ENCODE measurements at places on chromosomes 6 and 20.

DNA sequence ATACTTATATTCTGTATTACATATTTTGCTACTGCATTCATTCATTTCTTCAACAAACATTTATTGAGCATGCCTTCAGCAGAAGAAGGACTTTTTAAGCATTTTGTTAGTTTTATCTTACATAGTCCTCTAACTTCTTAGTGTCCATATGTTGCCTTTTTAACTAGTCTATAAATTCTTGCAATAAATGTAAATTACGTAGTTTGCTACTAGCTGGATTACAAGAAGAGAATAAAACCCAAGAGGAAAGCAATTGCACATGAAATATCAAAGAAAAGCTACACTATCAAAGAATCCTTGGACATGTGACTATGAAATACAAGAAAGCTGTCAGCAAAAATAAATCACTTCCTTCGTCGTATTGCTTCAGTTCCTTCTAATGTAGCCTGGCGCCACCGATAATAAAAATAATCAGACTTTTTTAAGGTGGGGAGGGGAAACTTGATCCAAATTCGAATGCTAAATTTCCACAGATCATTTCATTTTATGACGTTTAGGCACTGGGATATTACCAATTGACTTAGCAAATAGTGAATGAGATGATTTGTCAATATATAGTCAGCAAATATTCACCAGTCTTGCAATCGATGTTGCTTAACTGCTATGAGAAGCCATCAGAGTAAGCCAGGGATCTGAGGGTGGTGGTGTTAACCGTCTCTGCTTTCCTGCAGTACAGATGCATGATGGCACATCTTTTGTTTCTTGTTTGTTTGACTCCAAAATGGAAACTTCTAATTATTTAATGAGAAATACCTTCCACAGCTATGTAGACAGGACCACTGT is 258.7 kb upstream of the EXOC2 start:
- no peak for DNase-seq

GRCh38 chr20:24033565-24033964 is 45.0 kb upstream of the GGTLC1 start:
- no peak for DNase-seq

DNA sequence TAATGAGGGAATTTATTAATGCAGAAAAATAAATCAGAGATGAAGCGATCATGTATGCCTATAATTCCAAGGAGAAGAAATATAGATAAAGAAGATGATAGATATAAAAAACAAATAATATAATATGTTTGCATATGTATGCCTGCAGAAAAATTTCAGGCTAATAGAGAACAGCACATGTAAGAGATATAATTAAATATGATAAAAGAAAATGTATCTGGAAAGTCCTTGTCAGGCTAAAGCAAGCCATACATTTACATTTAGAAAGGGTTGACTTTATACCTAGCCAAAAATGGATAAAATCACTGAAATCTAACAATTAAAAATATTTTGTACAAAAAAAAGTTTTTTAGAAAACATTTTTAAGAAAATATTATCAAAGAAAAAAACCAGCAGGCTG is 454.1 kb downstream of the C6orf118 start:
- DNase-seq = no peak

DNA sequence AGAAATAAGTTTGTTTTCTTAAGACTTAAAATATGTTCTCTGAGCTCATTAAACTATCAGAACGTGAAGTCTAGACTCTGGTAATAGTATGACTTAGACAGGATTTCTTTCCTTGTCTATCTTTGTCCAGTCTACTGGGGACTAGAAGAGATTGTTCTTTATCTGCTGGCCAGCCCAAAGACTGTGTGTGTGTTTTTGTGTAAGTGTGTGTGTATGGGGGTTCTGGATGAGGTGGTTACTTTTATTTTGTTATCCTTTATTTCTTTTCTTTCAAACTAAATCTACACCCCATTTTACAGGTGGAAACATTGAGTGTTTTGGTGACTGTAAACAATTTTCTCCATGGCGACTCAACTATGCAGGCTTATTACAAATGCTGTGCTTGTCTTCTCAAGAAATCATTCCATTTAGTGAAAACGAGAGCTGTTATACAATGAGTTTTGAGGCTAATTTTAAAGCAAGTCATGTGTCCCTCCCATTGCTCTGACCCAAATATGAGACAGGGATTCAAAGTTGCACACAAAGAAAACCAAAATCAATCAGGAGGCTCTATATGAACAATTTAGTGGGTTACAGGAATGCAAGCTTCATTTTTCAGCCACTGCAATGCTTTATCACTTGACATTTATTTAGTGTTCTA is 97.6 kb downstream of the ELOVL5 start:
- DNase-seq = no peak

- peak; percentile 59 for DNase-seq
These were observed 831 bp downstream of the PMEPA1 start for GRCh38 chr20:57708694-57709673.

GRCh38 chr20:58228103-58228483 is 360 bp downstream of the ANKRD60 start:
- DNase-seq = no peak

DNA sequence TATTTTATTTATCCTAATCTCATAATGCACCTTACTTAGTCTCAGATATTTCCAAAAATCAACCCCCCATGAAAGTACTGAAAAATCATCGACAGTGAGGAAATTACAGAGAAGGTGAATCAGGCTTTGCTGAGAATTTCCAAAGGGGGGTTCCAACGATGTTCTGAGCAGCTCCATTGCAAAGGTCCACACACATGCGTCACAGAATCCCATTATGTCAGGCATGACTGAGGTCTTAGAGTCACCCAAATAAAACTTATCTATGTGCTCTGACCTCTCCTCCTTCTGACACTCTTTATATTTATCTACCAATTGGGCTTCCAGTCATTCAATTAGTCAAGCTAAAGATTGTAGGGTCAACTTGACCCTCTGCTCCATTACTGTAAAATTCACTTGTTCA is 12.7 kb upstream of the LRRN4 start:
- no peak for DNase-seq

DNA sequence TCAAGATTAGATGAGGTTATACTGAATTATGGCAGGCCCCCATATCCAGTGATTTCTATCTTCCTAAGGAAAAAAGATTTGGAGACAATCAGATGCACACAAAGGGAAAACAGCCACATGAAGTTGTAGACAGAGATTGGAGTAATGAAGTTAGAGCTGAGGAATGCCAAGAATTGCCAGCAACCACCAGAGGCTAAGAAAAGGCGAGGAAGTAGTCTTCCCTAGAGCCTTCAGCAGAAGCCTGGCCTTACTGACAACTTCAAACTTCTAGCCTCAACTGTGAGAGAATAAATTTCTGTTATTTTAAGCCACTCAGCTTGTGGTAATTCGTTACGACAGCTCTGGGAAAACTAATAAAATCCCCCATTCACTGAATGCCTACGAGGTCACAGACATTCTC is 473.9 kb downstream of the COL12A1 start:
- peak; percentile 55 for DNase-seq

DNA sequence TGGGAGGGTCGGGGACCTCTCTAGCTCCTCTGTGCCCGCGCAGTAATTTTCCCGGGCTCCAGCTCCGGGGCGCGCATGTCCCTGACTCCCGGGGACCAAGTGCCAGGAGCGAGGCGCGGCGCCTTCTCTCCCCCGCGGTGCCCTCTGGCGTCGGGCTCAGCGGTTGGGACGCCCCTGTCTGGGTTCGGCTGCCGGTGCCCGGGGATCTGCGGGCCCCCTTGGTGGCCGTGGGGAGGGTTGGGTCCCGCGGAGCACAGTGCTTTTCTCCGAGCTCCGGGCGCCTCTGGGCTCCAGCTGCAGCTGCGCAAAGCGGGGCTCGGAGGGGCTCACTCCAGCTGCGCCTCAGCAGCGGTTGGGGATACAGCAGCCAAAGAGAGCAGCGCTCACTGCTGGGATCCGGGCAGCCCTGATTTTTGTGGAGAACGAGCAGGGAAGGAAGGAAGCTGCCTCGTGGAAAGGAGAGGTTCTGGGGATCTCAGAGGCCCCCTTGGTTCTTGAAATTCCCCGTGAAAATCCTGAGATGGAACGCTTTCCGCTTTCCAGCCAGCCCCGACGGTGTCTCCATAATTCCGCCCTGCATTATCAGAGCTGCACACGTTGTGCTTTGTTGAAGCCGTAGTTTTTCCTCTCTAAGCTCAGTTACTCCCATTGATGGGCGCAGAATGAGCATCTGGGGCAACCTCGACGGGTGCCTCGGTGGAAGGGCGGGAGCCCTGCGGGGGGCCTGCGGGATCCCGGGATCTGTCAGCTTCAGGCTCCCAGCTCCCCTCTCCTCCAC is 861 bp downstream of the PPP1R14C start:
- no peak for DNase-seq

DNA sequence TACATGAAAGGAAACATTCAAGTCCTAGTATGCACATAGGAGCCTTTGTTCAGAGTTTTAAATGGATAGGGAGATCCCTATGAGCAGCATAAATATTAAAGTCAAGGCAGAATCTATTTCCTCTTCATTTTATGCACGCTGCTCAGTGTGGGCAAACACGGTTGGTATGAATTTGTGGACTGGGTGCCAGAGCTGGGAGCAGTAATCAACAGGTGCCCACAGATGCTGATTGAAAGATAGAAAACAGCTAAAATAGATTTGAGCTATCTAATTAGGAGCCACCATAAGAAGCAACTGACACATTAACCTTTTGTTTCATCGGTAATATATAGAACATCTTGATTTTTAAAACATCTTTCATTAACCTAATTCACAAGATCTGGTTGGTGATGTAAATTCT is 175.5 kb downstream of the EYS start:
- no peak for DNase-seq

- no peak for DNase-seq
These were observed 1.5 kb upstream of the ISM1 start for GRCh38 chr20:13219327-13220193.

GRCh38 chr20:56715902-56716519 is 86.9 kb downstream of the TFAP2C start:
- DNase-seq = no peak

DNA sequence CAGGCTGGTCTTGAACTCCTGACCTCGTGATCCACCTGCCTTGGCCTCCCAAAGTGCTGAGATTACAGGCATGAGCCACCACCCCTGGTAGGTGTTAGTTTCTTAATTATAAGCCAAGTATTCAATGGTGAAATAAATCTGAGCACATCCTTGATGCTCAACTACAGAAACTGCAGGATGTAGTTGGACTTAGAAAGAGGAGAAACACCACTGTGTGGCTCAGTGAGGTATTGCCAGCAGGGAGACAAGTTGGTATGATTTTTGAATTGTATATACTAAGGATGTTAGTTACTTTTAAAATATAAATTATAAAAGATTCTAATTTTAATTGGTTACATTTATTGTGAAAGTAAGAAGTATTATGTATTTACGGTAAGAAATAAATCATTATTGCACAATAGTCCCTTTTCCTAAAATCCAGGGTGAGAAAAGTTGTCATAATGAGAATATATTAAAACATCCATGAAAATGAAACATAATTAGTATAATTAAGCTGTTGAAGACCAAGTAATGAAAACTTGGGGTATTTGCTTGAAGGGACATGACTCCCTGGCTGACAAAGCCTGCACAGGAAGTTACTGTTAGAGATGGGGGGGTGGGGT is 17.6 kb downstream of the SLC18B1 start:
- DNase-seq = peak; percentile 41

GRCh38 chr6:15287670-15288375 is 42.0 kb downstream of the JARID2 start:
- DNase-seq = no peak

DNA sequence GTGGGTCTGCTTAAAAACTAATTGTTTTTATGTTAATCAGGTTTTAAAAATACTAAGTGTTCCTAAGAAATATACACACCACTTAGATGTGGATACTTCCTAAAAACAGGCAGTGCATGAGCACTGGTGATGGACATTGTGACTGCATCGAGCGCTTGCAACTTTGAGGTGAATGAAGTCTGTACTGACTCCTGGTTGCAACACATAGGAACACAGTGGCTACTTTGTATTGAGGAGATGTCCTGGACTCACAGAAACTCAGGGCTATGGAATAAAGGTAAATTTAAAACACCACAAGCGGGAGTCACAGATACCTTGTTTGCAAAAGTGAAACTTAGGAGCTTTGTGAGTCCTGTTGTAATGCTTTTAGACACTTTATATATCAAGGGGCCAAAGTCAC is 55.6 kb upstream of the POLR1H start:
- no peak for DNase-seq

- DNase-seq = peak; percentile 22
These were observed 340.1 kb downstream of the PHF3 start for GRCh38 chr6:63975699-63976098.

DNA sequence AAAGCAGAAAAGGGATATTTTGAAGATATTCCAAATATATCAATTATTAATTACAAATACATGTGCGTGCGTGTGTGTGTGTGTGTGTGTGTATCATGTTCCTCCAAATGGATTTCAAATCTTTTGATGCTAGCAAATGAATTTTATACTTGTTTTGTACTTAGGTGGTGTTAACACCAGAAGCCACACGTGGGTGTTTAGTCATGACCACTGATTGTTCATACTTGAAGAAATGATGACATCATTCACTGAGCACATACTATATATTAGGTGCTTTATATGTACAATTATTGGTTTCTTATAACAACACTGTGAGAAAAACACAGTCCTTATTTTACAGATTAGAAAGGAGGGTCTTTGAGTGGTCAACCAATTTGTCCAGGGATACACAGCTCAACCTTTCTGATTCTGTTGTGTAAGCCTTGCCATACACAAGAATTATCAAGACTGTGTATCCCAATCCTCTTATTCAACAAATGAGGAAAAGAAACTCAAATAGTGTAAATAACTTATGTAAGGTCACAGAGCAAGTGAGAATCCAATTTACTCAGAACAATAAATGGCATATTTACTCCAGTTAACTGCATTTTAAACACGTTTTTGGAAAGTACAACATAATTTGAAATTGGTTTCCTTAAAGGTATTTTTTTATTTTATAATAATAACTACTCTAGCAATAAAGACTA is 88.5 kb downstream of the BCAS1 start:
- no peak for DNase-seq

- DNase-seq = no peak
These were observed 205.3 kb downstream of the TBXT start for GRCh38 chr6:165962366-165962765.

- DNase-seq = peak; percentile 84
These were observed at the start of gene PRIM2 for GRCh38 chr6:57317060-57317943. Gene PRIM2, plus strand, starts transcription at chr6:57317630. Its CDS starts 816 bp downstream, at chr6:57318446.

DNA sequence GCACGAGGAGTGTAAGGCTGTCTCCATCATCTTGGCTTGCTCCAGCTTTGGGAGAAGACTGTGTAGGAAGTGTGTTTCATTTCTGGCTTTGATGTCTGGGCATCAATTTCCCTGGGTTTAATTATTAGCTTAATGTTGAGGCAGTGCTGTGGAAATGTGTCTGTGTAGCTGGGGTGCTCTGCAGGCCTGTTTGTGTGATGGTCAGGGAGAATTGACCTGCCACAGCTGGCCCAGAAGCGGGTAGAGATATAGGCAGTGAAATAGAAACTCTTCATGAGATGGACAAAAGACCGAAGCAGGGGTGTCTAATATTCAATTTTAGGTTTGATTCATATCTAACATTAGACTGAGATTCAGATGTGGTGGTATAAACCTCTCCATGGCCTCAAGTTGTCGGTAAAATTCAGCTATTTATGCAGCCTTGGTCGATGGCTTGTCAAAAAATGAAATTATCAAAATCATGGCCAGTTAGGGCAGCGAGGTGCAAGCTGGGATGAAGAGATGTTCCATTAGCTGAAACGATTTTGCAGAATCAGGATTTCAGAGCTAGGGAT is 95.3 kb upstream of the SNX9 start:
- DNase-seq = no peak

- peak; percentile 12 for DNase-seq
These were observed 32.8 kb downstream of the TCF15 start for GRCh38 chr20:577167-577791.
